Myocyte (in vitro differentiated cells): ENCODE measurements at places on chromosomes 16 and 17. TPM values are rescaled to one million over a fixed set of nuclear protein-coding genes. Genes with fewer than 3 reads are reported as not detected.

Gene NOXO1
- 1.1 and 3.1 TPM in 2 replicates for total RNA-seq

- no peak for DNase-seq
Observed at GRCh38 chr17:11558681-11559234, 39.5 kb upstream of the DNAH9 start.

Gene CES4A
- 0.10 and 0.19 TPM in 2 replicates for total RNA-seq

GRCh38 chr17:16973760-16974540 lies 2.0 kb upstream of the TNFRSF13B start:
- no peak for DNase-seq

DNA sequence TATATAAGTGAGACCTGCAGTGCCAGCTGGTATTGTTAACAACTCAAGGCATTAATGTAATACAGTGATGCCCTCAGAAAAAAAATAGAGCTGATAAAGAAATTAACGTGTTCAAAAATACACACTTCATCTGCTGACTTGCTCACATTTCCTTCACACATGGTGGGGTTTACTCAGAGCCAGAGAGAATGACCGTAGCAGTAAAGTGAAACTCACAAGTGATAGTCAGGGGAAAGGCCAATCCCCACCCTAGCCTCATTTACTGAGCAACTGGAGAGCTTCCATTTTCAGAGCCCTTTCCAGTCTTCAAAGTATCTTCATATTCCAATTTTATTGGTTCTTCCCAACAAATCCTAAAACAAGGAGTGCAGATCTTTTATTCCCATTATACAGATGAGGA lies 74.0 kb upstream of the HLF start:
- DNase-seq: peak; percentile 33

DNA sequence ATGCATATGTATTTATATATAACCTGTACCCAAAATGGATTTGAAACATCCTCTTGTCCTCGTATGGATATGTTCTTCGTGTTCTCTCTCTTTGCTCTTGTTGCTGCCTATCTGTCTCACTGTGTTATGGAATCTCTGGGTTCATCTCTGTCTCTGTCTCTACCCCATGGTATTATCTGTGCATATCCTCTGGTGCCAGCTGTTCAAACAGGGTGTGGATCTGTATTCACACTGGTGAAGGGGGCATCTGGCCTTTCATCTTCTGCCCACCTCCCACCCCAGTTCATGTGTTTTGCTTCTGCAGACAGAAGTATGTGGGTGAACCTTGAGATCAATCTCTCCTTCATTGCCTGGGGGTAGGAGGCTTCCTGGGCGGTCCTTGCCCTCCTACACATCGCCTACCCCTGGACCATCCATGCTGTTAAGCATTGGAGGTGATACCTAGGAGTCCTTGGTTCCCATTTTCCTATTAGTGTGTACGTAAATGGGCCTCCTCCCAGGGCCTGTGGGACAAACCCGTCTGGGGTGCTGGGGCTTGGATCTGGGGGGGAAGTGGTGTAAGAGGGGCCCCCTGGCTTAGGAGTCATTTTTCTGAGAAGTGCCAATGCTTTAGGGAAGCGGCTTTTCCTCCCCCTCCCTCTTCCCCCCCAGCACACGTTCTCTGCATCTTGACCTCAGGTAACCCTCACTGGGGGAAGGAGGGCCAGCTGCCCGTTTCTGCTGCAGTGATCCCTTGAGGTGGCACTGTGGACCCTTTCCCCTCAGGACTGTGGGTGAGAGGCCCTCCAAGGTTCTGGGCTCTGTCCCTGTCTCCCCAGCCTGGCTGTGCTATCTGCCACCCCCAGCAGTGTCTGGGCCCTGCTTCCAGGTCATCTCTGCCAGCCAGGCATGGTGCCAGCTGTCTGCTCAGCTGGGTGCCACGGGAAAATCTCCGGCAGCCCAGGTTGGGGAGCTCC lies 21.1 kb downstream of the RARA start:
- DNase-seq: no peak

DNA sequence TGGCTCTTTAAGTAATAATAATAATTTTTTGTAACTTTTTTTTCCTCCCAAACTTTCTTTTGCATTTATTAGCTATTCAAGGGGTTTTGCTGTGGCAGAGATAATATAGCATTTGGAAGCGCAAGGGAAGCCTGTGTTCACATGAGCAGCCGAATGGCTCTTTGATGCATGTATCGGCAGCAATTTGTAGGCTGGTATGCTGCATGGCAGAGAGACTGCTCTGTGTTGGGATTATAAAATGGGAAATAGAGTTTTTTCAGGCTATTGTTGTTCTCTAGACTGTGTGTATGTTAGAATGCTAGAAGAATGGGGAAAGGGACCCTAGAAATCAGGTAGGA lies 94.6 kb upstream of the SALL1 start:
- no peak for DNase-seq

- peak; percentile 45 for DNase-seq
Observed at GRCh38 chr16:22353191-22353919, 21.1 kb downstream of the CDR2 start.

DNA sequence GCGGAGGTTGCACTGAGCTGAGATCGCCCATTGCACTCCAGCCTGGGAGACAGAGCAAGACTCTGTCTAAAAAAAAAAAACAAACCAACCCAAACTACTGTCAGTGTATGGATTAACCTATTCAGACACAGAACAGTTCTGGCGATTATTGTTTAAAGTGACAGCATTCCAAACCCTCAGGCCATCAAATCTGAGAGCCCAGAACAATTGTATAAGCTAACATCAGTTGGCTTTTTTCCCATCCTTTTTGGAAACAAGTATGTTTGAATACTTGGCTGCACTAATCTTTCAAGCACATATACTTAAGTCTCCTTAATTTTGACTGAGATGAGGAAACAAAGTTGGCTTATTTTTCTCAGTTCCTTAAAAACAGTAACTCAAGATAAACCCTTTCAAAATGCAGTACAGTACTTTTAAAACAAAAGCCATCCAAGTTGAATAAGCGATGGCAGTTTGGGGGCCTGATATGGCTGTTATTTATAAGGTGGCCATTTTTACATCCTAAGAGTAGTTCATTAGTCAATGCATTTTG lies 1.4 kb downstream of the ZSWIM7 start:
- no peak for DNase-seq

DNA sequence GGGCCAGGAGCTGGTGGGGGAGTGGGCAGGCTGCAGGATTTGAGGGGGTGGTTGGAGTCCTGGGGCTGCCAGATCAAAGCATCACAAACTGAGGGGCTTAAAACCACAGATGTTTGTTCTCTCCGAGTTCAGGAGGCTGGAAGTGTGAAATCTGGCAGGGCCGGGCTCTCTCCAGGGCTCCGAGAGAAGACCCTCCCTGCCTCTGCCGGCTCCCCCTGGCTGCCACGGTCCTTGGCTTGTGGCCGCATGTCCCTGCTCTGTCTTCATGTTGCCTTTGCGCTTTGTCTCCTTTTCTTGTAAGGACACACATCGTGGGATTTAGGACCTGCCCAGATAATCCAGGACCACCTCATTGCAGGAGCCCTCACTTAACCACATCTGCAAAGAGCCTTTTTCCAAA lies 139.8 kb upstream of the GSE1 start:
- DNase-seq: no peak

Gene SOX15
- total RNA-seq: 4.0 and 10.9 TPM in 2 replicates

DNA sequence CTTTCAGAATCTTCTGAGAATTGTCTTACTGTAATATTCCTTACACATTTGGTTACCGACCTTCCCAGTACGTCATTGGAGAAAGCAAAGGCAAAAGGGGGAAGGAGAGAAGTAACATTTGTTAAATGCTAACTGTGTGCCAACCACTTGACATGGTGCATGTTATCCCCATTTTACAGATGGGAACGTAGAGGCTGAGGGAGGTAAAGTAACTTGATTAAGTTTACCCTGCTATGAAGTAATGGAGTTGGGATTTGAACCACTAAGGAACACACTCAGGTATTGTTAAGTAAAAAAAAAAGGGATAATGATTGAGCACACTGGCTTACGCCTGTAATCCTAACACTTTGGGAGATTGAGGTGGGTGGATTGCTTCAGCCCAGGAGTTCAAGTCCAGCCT lies 156.4 kb downstream of the PRKCA start:
- no peak for DNase-seq

DNA sequence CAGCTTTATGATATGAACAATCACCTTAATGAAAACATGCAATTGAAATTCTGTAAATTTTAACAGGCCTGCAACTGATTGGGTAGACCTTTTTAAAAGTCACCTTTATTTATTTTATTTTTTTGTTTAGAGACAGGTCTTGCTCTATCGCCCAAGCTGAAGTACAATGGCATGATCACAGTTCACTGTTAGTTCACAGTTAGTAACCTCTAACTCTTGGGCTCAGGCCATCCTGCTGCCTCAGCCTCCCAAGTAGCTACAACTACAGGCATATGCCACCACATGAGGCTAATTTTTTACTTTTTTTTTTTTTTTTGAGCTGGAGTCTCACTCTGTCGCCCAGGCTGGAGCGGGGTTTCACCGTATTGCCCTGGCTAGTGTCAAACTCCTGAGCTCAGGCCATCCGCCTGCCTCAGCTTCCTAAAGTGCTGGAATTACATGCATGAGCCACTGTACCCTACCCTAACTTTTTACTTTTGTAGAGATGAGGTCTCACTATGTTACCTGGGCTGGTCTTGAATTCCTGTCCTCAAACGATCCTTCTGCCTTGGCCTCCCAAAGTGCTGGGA lies 28.0 kb downstream of the AP1G1 start:
- no peak for DNase-seq

DNA sequence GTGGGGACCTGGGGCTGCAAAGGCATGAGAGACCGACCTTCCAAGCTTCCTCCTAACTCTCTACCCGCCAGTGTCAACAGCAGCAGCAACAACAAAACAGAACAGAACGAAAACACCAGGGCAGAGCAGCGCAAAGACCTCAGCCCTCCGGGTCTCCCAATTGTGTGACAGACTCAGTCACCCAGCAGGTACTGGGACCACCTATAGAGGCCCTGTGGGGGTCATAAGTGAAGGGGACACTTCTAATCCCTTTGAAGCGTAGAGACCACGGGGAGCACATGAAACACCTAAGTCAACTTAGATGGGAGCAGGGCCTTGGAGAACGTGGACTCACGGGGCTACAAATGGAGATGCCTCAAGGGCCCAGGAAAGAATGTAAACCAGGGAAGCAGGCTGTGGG lies 12.6 kb upstream of the CCDC182 start:
- DNase-seq: no peak

DNA sequence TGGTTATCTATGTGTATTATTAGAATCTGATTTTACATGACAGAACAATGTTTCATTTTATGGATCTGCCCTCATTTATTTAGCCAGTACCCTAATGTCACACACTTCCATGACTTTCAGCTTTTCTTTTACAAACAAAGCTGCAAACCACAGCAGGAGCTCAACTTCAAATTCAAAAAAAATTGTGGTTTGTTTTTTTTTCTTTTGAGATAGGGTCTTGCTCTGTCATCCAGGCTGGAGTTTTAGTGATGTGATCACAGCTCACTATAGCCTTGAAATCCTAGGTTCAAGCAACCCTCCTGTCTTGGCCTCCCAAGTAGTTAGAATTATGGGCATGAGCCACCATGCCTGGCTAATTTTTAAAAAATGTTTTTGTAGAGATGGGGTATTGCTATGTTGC lies 8.2 kb upstream of the MPRIP start:
- no peak for DNase-seq

GRCh38 chr16:82033006-82033405 lies 2.0 kb upstream of the HSD17B2 start:
- no peak for DNase-seq

GRCh38 chr16:30875871-30876801 lies 17.7 kb downstream of the BCL7C start:
- DNase-seq: peak; percentile 32

- no peak for DNase-seq
Observed at GRCh38 chr16:72848028-72848400, 199.9 kb downstream of the ZFHX3 start.

DNA sequence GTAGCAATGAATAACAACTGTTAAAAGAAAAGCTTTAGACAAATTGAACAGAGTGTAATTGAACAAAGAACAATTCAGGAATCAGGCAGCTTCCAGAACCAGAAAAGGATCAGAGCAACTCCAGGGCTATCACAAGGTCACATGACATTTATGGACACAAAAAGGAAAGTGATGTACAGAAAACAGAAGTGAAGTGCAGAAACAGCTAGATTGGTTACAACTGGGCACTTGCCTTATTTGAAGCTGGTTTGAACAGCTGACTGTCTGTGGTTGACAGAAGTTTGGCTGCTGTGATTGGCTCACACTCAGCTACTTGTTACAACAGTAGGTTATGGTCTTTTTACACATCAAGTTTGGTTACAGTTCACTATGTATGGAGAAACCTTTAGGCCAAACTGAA lies 14.8 kb downstream of the EFCAB5 start:
- peak; percentile 28 for DNase-seq

GRCh38 chr17:45160447-45161287 lies 1.0 kb upstream of the HEXIM2 start:
- peak; percentile 87 for DNase-seq

- no peak for DNase-seq
Observed at GRCh38 chr16:78290872-78291591, 191.6 kb downstream of the WWOX start.

GRCh38 chr16:80993307-80993706 lies 13.4 kb downstream of the CMC2 start:
- peak; percentile 76 for DNase-seq

GRCh38 chr17:62696256-62696655 lies 68.8 kb downstream of the MRC2 start:
- DNase-seq: no peak

DNA sequence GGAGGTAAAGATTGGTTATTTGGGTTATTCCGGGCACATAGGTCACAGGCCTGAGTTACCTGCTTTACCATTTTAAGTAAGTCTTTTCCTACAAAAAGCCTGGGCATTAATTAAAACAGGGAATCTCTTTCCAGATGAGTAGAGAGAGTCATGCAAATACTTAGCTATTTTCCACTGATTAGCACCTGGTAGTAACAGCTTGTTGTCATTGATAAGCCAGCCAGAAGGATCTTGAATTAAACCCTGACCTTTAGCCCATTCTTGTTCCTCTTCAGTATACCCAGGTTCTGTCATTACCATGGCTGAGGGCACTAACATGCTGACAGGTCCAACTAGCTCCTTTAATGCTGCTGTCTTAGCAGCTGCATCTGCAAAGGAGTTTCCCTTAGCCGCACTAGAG lies 44.4 kb upstream of the ARL4D start:
- DNase-seq: no peak

DNA sequence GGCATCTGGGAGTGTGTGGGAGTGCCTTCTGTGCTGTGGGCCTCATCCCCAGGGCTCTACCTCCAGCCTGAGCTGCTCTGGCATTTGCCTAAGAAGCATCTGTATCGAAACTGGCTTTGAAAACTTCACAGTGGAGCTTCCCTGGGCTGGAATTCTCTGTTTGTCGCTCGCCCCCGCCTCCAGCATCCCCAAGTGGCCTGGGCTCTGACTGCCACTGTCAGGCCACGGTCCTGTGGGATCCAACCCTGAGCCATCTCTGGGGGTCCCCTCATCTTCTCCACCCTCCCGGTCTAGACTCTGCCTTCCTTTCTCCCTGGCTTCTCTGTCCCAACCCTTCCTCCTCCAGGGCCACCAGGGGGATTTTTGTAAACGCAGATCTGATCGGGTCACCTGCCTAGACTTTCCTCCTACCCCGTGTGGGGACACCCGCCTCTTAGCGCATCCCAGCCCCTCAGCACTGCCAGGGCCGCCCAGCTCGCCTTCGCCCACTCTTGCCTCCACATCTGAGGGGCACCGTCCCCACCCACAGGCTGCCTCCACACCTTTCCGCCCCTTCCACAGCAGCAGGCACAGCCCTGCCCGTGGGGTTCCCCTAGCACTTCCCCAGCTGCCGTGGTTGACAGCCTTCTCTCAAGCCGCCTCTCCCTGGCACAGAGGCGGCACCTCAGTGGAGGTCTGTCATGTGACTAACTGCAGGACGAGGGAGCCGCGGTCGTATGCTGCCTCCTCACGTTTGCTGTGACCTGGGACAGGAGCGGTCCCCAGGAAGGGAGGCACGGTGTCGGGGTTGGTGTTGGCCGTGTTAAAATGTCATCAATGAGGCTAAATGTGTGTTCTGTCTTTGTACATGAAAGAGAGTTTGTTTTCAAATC lies 12.0 kb downstream of the TBC1D24 start:
- DNase-seq: no peak
